Trophoblast cell (in vitro differentiated cells and primary cell): ENCODE measurements at places on chromosomes 12 and 14.
A peak's percentile ranks its signal among the peaks of the same experiment; 100 is the strongest.

- no peak for DNase-seq
These were observed 22.3 kb downstream of the FBXW8 start for GRCh38 chr12:116933091-116933490.

DNA sequence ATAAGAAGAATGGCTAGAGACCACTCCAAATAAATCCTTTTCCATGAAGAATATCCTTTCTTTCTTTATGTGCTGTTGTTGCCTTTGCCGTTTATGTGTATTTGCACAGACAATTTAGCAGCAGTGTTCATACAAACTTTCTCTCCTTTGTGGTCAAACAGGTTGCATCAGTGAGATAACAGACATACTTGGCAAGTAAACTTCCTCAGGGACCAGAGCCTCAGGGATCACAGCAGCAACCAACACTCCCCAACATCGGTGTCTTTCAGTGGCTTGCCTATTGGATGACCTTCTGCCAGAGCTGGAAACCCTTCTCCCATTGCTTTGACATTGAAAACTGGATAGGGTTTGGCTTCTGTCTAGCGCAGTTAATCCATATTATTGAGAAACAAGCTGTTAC lies 252.2 kb downstream of the BTG1 start:
- DNase-seq, result peak; percentile 69

DNA sequence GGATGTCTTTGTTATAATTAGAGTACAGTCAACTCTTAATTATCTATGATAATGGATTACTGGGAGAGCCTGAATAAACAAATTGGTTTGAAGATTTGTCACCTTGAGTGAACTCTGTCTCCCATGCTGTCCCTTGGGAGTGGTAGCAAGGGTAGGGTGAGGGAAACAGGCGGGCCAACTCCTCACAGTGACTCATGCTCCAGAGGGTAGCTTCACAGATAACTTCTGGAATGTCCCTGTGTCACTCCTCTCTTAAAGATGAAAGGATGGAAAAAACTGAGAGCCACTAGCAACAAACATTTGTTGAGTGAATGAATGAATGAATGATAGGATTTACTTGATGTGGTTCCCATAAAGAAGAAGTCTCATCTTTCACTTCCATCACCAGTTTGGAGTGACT lies 53.5 kb downstream of the RASSF9 start:
- peak; percentile 47 for DNase-seq

DNA sequence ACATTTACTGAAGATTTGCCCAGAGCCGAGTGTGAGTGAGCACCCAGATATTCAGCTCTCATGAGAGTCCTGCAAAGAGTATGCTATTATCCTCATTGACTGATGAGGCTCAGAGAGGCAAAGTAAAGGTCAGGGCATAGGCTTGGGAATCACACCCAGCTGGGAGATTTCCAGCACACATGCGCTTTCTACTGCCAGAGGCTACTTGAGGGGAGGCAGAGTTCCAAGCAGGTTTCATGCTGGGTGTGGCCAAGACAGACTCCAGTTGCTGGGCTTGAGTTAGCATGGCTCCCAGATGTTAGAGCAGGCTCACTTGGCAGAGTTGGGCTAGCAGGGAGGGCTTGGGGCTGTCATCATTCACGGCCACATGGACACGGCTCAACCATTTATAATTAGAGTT lies 14.4 kb upstream of the FAM181A start:
- no peak for DNase-seq

DNA sequence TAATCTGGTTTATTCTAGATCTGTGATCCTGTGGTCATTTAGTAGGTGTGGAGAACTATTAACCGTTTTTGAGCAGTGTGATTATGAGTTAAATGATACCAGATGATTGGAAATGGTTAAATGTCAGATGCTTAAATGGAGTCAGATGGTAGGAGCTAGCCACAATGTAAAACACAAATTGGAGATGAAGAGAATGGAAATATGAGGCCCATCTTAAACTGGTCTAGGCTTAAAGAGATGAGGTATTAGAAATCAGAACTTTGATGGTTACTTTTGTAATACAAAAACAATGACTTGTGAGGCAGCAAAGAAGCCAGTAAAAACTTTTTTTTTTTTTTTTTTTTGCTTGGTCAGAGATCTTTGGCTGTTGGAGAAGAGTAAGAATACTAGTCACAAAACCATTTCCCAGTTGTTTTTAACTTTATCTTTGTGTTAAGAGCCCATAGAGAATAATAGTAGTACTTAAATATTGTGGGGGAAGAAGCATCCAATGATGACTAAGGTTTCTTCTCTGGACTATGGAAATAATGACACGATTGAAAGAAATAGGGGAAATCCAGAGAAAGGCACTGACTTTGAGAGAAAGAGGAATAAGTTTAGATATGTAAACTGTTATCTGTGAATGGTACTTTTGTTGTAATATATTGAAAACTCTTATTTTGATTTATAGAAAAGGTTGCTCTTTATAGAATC lies 95.9 kb downstream of the WNK1 start:
- DNase-seq, result peak; percentile 8

GRCh38 chr12:104473374-104473983 lies 16.7 kb downstream of the CHST11 start:
- DNase-seq, result no peak

- no peak for DNase-seq
These were observed 146.5 kb downstream of the SRGAP1 start for GRCh38 chr12:63990828-63991547.

- DNase-seq, result no peak
These were observed 11.9 kb downstream of the AEBP2 start for GRCh38 chr12:19451196-19451595.

DNA sequence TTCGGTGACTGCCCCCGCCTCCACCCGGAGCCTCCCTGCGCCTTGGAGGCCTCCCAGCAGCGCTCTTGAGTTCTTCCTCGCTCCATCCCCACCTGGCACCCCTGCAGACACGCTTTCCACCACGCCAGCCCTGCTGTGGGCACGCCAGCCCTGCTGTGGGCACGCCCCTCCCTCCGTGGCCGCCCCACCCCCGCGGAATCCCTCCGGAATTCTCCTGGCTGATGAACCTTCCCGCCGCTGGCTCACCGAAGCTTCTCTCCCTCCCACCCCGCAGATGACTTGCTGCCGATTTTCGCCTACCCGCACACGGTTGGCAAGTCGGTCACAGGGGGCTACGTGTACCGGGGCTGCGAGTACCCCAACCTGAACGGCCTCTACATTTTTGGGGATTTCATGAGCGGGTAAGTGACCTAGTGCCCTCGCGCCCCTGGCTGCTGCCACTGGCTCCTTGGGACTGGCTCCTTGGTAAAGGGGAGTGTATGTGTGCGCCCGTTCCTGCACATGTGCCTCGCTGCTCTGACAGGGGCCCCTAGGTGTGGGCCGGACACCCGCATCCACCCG lies 15.2 kb downstream of the HHIPL1 start:
- no peak for DNase-seq

DNA sequence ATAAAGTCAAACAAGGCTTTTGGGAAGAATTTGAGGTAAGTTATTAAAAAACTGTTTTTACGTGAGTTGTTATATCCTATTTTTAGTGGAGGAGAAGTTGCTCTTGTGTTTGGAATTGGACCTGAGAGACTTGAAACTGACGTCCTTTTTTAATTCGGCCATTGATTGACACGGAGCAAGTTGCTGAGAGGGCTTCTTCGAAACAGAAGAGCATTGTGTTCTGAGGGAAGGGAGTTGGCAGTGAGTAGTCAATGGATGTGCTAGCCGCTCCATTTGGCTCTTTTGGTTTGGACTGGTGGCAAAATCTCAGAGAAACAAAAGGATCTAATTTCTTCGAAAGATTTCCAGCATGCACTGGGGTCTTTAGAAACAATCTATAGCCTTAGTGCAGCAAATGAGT lies 37.3 kb downstream of the PTPN11 start:
- no peak for DNase-seq

DNA sequence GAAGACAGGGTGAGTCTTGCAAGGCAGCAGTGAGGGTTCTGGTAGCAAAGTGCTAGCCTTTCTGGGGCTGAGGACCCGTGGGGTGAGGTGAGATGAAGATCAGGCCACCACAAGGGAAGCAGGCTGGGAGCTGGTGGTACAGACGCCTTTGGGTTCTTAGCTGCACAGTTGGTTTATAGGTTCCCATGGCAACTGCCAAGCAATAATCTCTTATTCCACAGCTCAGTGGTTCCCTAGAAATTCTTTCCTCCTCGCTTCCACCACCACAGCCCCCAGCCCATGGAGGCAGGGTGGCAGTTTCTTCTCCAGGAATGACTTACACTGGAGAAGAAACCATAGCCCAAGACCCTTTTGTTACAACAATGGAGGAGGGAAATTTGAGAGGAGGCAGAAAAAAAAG lies 82.1 kb downstream of the CMKLR1 start:
- DNase-seq, result no peak

DNA sequence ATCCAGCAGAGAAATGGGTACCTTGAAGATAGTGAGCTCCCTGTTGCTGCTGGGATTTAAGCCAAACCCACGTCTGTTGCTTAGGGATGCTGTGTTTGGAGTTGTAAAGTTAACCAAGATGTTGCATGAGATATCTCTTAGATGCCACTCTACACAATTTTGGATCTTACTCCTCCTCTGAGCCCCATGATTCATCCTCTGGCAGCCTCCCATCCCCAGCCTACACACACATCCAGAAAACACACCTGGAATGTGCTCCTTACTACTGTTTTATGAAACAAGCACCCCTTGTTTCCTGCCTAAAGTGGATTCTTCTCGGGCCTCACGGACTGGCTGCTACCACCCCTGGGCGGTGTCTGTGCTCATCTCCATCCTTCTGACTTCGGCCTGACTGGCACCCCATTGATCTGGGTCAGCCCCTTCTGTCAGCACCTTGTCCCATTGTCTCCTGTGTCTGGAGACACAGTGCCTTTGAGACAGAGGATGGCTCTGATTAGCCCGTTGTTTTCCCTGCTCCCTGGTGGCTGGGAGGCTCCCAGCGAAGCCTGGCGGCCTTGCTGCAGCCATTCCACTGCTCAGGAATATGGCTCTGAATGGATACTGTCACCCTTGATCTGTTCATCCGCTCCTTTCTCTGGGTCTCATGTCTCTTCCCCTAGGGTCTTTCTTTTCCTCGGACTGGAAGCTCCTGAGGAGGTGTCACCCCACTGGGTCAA lies 24.3 kb downstream of the TSPAN9 start:
- no peak for DNase-seq

DNA sequence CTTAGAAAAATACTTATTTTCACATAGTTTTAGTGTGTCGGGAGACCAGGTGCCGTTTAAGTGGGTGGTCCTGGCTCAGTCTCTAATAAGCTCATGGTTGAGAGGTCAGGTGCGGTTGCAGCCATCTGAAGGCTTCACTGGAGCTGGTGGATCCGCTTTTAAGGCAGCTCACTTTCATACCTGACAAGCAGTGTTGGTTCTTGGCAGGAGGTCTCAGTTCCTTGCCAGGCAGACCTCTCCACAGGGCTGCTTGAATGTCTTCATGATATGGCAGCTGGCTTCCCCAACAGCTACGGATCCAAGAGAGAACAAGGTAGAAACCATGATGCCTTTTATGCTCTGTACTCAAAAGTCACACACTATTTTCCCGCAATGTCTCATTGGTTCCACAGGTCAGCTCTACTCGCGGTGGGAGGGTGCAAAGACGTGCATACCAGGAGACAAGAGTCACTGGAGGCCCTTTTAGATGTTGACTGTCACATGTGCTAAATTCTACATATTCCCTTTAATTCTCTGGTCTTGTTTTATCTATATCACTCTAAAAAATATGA lies 8.0 kb upstream of the ZDHHC17 start:
- DNase-seq, result no peak

DNA sequence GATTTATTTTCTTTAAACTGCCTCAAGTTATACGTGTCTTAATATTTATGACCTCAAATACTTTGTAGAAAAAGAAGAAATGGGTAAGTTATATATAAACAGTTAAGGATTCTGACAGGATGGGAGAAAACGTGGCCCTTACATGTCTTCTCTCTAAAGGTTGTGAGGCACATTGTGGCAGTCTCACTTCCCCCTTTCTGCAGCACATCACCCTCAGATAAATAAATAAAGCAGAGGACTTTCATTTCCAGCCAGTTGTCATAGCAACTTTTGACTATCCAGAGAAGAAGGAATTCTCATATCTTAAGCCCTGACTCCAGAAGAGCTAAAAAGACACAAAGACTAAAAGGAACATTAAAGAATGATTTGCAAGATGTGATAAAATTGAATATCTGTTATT lies 28.8 kb upstream of the CEP83 start:
- no peak for DNase-seq

DNA sequence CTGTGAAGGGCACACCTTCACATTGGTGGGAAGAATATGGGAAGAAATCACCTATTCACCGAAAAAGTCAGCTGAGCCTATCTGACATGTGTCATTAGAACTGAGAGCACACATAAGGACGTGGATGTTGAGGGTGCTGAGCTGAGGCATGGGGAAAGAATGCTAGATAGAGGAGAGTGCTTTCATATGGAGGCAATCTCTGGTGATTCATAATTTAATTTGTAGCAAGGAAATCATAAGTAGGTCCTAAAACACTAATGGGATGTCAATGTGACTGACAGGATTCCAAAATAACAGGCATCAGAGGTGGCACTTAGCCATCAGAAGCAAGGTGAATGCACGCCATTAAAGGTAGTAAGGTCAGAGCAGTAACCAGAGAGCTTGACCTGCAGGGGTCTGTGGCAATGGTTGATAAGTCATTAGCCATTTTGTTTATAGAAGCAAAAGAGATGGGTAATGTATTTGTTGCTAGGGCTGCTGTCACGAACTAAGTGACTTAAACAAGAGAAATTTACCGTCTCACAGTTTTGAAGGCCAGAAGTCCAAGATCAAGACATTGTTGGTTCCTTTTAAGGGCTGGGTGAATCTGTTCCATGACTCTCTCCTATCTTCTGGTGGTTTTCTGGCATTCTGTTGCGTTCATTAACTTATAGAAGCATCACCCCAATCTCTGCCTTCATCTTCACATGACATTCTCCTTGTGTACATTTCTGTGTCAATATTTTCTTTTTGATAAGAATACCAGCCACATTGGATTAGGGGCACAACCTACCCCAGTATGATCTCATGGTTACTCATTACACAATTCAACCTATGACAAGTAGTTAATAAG lies 69.3 kb downstream of the ANKS1B start:
- no peak for DNase-seq

- DNase-seq, result peak; percentile 2
These were observed 1315.3 kb downstream of the TMEM121 start for GRCh38 chr14:106841701-106842100.

DNA sequence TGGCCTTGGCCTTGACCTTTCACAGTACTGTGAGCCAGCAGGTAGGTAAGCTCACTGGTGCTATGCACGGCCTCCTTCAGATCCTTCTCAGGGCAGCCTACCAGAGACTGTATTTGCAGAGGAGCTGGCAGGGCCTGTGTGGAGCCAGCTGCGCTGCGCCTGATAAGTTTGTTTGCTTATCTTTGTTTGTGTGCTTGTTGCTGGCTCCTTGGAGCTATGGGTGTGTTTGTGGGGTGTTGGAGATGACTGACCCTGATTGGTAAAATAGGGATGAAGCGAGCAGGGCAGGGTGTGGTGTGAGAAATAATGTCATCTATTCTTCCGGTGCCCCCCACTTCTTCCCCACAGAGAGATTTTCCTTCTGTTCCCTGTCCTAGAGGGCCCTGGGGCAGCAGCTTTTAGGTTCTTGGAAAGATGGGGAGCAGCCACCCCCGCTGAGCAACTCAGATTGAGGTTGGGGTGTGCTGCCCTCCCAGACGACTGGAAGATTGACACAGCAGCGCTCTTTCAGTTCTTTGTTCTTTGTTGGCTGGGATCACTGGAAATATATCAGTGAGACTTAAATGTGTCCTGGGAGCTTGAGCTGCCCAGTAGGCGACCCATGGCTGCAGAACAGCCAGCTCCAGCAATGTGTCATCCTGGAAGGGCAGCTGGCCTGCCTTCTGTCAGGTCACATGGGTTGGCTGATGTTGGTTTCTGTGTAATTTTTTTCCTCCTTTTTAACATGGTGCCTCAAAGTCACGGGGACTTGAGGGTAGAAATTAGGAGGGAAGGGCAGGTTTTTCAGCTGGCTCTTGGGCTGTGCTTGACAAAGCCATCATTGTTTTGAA lies 19.6 kb downstream of the MLXIP start:
- DNase-seq, result peak; percentile 81
